Cardiac atrium fibroblast (primary cell): ENCODE measurements at places on chromosomes 5 and 9. TPM values are rescaled to one million over a fixed set of nuclear protein-coding genes. Genes with fewer than 3 reads are reported as not detected.

Gene SLC45A2
- not detected in 2 replicates for total RNA-seq

Gene PCDHGA12
- total RNA-seq, result 26.7 and 27.1 TPM in 2 replicates

Gene GRIN1
- total RNA-seq, result not detected in 2 replicates

Gene RORB
- not detected in 2 replicates for total RNA-seq

Gene OMD
- total RNA-seq, result 9.1 and 12.5 TPM in 2 replicates

Gene PCDHB11
- total RNA-seq, result 0.18 and 0.65 TPM in 2 replicates

Gene HEXB
- total RNA-seq, result 128 and 173 TPM in 2 replicates

Gene CANX
- total RNA-seq, result 434 and 490 TPM in 2 replicates
